ENCODE measurements at places on chromosomes 5 and 9.
A peak's percentile ranks its signal among the peaks of the same experiment; 100 is the strongest.

DNA sequence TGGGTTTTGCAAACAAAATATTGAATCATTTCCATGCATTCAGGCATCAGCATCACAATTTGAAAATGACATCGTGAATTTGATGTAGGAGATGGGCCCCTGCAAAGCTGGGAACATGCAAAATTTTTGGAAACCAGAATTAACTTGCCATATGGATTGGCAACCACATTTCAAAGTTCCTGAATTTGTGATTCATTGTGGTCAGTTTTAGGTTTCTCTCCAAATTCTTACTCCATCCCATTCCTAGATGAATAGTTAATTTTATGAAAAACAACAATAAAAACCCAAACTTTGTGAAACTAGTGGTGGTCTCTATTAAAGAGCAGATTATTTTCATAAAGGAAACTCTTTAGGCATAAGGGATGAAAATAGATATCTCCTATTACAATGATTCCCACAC is 107.8 kb upstream of the SLIT3 start:
- H3K27ac ChIP-seq, result no peak overlapping the region
- H3K4me3 ChIP-seq, result no peak overlapping the region
- no peaks in the 10 kb centered on the region for H3K36me3 ChIP-seq
- H3K4me1 ChIP-seq, result no peaks in the 10 kb centered on the region

DNA sequence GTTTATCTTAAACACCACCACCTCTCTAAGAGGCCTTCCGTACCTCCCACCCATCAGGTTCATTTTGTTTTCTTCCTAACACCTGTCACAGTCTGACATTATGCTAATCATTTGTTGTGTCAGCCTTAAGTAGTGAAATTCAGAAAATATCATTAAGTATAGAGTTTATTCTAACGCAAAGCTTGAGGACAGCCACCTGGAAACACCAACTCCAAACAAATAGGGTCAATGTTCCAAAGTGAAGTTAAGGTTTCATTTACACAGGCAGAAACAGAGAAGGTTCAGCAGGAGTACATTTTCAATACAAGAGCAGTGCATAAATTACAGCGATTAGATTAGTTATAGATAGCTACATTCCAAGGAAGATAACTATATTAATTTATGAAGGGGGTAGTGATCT is 1.3 kb upstream of the SMC5 start:
- no peaks in the 10 kb centered on the region for H3K27me3 ChIP-seq
- peak overlapping the region; percentile 99 for H3K27ac ChIP-seq
- peak overlapping the region; percentile 94 for H3K4me3 ChIP-seq
- peaks cover 10% of the 10 kb centered on the region for H3K4me1 ChIP-seq
- peaks cover 4% of the 10 kb centered on the region for H3K36me3 ChIP-seq

- no peak overlapping the region for H3K4me3 ChIP-seq
- H3K4me1 ChIP-seq, result peaks cover 7% of the 10 kb centered on the region
- peak; percentile 66 for DNase-seq
- no peaks in the 10 kb centered on the region for H3K36me3 ChIP-seq
- no peak overlapping the region for H3K27ac ChIP-seq
These were observed 142.0 kb downstream of the FAM114A2 start for GRCh38 chr5:153896701-153897100.

DNA sequence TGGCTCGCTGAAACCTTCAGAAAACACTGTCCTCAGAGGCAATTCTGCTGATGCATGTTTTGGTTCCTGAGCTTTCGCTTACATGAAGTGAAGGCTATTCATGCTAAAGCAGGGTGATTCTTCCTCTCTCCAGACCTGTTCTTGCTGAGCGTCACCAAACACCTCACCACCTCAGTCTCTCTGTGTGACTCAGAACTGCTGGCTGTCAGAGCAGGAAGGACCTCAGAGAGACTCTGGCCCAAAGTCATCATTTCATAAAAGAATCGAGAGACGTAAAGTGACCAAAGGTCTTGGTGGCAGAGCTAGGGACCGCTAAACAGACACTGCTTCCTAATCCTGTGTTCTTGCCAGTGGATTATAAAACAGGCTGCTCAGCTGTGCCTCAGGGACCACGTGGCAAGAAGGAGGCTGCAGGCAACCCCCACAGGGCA is 73.8 kb downstream of the LHFPL2 start:
- no peak overlapping the region for H3K27ac ChIP-seq
- H3K27me3 ChIP-seq, result no peaks in the 10 kb centered on the region
- no peak overlapping the region for H3K4me3 ChIP-seq
- peaks cover 4% of the 10 kb centered on the region for H3K4me1 ChIP-seq

GRCh38 chr9:72150661-72151060 is 1.4 kb downstream of the GDA start:
- DNase-seq, result no peak
- H3K27ac ChIP-seq, result no peak overlapping the region
- H3K4me3 ChIP-seq, result no peak overlapping the region

DNA sequence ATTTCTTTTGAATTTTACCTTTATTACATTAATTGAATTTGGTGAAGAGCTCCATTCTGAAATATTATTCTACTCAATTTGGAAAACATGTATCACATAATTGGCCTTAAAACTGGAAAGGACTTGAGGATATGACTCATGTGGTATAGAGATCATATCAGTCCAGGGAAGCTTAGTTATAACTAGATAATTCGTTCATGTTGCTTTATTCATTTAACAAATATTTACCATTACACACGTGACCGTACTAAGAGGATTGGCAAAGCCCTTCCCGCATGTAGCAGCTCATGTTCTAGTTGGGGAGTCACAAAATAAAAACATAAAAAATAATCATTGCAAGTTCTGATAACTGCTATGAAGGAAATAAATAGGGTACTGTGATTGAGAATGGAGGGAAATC is 1816.5 kb downstream of the MAT2B start:
- H3K4me1 ChIP-seq, result no peaks in the 10 kb centered on the region
- no peaks in the 10 kb centered on the region for H3K36me3 ChIP-seq
- H3K4me3 ChIP-seq, result no peak overlapping the region
- no peak overlapping the region for H3K27ac ChIP-seq

DNA sequence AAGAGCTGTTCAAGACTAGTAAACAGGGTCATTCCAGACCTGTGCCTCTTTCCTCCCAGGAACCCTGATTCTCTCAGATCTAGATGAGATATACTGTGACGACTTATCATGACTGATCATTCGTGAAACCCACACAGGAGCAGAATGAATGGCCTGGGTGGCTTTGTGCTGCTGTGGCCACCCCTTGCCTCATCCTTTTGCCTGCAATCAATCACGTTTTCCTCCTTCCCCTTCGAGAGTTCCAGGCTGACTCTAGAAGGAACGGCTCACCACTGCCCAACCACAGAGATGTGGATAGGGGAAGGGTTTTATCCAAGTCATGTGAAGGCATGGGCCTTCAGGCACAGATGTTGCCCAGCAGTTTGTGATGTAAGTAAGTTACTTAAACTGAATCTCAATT is 5.8 kb downstream of the ANXA6 start:
- H3K27me3 ChIP-seq, result no peaks in the 10 kb centered on the region
- peak; percentile 47 for DNase-seq
- peaks cover 40% of the 10 kb centered on the region for H3K4me1 ChIP-seq
- H3K27ac ChIP-seq, result peak overlapping the region; percentile 72

DNA sequence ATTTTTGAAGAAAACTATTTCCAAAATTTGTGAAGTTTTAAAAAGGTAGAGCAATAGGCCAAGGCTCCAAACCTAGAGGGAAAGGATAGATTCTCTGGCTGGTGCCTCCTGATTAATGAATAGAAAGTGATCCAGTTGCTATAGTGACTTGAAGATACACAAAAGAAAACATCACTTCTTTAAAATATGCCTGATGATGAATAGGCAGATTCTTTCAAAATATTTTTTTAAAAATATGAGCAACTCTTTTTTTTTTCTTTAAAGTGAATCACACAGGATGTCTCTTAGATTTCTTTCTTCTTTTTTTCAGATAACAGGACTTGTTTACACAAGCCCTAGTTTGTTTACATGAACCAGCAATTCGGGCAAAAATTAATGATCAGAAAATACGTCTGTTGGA is 124.4 kb downstream of the RFK start:
- H3K4me3 ChIP-seq, result no peak overlapping the region
- no peak overlapping the region for H3K27ac ChIP-seq
- peak; percentile 52 for DNase-seq
- no peaks in the 10 kb centered on the region for H3K4me1 ChIP-seq
- no peaks in the 10 kb centered on the region for H3K36me3 ChIP-seq

DNA sequence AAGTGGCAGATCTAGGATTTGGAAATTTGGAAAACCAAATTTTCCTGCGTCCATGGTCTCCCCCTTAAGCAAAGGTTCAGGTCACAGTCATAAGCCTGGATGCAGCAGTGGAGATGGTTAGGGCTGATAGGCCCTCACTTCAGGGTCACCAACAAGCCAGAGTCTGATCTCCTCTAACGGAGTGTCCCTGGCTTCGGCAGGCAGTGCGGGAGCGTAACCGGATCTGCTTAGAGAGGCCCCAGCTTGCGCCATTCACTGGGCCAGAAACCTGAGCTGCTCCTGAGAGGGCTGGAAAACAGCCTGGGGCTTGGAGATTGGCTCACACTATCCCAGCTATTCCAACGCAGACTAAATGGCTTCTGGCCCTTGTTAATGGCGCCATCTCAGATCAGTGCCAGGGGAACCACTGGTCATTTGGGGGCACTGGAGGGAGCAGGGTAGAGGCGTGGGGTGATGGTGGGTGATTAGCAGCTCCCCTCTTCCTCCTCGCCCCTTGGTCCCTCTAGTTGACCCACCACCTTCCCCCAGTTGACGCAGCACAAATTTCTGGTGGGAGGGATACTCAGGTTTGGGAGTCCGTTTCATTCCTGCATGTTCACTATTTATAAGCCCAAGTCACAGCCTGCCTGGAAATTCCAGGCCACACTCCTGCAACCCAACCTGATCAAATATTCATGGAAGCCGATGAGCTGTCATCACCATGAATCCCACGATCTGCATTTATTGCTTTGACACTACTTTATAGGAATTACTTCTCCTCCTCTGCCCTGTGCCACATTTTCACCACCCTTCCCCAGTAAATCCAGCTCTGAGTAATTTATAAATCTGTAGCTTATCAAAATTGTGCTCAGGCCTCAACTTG is 134.6 kb upstream of the CPEB4 start:
- peak; percentile 73 for DNase-seq
- H3K27me3 ChIP-seq, result peaks cover 3% of the 10 kb centered on the region
- no peak overlapping the region for H3K4me3 ChIP-seq
- no peak overlapping the region for H3K27ac ChIP-seq
- no peaks in the 10 kb centered on the region for H3K36me3 ChIP-seq

- peaks cover 9% of the 10 kb centered on the region for H3K4me1 ChIP-seq
- no peak overlapping the region for H3K4me3 ChIP-seq
- H3K36me3 ChIP-seq, result no peaks in the 10 kb centered on the region
- no peak overlapping the region for H3K27ac ChIP-seq
- H3K27me3 ChIP-seq, result no peaks in the 10 kb centered on the region
These were observed 64.8 kb downstream of the MRPS27 start for GRCh38 chr5:72255237-72255636.

DNA sequence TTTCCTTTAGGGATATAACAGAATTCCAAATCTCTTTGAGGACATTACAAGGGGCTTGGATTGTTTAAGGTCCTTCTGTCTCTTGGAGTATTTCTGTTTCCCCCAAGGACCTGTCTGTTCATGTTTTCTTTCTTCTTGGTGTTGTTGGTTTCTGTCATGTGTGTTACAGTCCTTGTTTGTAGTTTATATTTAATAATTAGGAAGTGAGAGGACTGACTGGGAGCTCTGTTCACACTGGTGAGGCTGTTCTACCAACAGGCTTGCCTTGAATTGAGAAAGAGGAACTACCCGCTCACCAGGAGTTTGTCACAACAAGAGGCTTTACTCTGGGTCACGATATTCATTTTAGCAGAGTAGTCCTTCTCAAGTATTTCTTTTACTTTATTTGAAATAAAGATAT is 119.2 kb upstream of the SV2C start:
- H3K27me3 ChIP-seq, result no peaks in the 10 kb centered on the region
- no peaks in the 10 kb centered on the region for H3K4me1 ChIP-seq
- no peak for DNase-seq
- no peak overlapping the region for H3K4me3 ChIP-seq
- H3K27ac ChIP-seq, result no peak overlapping the region

GRCh38 chr9:34887841-34888240 is 70.2 kb upstream of the PHF24 start:
- no peak for DNase-seq
- no peak overlapping the region for H3K27ac ChIP-seq
- H3K4me3 ChIP-seq, result no peak overlapping the region
- no peaks in the 10 kb centered on the region for H3K4me1 ChIP-seq

- H3K36me3 ChIP-seq, result no peaks in the 10 kb centered on the region
- no peaks in the 10 kb centered on the region for H3K27me3 ChIP-seq
- H3K4me3 ChIP-seq, result no peak overlapping the region
- H3K4me1 ChIP-seq, result no peaks in the 10 kb centered on the region
- H3K27ac ChIP-seq, result no peak overlapping the region
These were observed 9.2 kb upstream of the CXCL14 start for GRCh38 chr5:135587721-135588663.

DNA sequence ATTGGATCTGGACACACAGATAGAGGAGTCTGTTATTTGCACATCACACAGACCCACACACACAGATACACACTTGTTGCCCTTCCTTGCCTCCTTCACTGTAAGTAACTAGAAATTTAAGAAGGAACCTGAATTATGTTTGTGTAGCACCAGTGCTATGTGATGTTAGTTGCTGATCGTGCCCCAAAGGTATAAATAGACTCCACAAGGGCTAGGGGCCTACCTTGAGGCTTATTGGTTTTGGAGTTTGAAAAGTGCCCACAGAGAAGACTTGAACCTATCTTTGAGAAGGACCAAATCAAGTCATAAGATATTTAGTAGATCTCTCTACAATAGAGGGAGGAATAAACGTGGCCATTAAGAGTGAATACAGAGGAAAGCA is 8.8 kb upstream of the TGFBI start:
- peak overlapping the region; percentile 93 for H3K27ac ChIP-seq
- no peak for DNase-seq
- H3K36me3 ChIP-seq, result no peaks in the 10 kb centered on the region
- no peak overlapping the region for H3K4me3 ChIP-seq
- H3K27me3 ChIP-seq, result no peaks in the 10 kb centered on the region
- H3K4me1 ChIP-seq, result peaks cover 44% of the 10 kb centered on the region

DNA sequence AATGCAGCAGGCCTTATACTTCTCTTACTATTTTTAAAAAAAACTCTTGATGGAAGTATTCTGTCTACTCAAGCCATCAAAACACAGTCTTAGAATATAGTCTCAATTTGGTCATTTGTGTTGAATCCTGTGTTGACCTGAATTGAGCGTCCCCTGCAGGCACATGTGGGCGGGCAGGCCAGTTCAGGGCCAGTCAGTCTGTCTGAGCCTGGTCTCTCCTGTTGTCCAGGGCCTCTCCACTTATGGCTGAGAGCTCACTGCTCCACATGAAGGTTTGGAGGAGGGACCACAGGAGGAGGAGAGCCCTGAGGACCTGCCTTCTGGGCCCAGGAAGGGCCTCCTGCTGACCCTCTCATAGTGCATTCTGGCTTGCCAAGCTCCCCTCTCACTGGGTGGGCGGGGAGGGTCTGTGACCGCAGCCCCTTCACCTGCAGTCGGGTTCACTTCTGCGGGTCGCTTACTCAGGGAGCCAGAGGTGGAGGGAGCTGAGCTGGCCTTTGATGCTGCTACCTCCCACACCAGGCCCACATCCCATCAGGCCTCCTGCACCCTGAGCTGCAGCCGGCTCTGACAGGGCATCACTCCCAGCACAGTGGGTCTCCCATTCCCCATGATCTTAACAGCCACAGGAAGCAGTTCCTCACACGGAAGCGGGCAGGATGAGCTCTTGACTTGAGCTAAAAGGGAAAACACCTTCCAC is 178.2 kb upstream of the S1PR3 start:
- H3K4me1 ChIP-seq, result peaks cover 6% of the 10 kb centered on the region
- no peak for DNase-seq
- no peak overlapping the region for H3K4me3 ChIP-seq
- no peaks in the 10 kb centered on the region for H3K36me3 ChIP-seq
- H3K27ac ChIP-seq, result no peak overlapping the region
- no peaks in the 10 kb centered on the region for H3K27me3 ChIP-seq

- no peak for DNase-seq
- no peaks in the 10 kb centered on the region for H3K27me3 ChIP-seq
- H3K27ac ChIP-seq, result no peak overlapping the region
- no peak overlapping the region for H3K4me3 ChIP-seq
These were observed 8.1 kb upstream of the MARCOL start for GRCh38 chr5:148230240-148230639.

All from fibroblast of lung (primary cell).